Frontal cortex (tissue), 4 donors: ENCODE measurements at places on chromosomes 1 and 21. TPM values are rescaled to one million over a fixed set of nuclear protein-coding genes. Genes with fewer than 3 reads are reported as not detected.

GRCh38 chr21:15483138-15483780, 246.5 kb upstream of the USP25 start:
- peak; percentile 48 for DNase-seq

GRCh38 chr21:33019885-33020557, 5.7 kb upstream of the OLIG2 start:
- DNase-seq = no peak

DNA sequence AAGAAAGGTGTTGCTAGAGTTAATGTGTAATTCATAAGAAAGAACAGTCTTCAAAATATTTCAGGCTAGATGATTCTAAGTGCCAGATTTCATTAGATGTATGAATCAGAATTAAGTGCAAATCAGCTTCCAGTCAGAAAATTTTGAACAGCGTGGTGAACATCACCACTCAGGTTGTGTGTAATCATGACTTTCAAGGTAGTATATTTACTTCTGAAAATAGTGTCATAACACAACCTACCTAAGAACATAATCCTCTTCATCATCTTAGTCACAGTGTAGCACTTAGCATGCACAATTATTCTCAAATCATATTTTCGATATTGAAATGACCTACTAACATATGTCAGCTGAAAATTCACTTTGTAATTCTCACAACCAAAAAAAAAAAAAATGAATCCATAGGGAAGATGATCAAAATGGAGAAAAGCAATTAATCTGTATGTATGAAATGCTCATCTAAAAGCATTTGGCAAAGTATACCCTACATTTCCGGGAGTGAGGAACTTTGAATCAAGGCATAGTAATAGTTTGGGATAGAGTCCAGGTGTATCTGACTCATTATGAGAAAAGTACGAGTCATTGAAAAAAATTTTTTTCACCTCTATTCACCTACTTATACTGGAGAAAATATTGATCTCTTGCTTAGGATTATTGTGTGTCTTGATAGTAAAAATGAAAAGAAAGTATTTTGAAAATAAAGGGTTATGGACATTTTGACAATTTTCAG, 221.8 kb upstream of the CHRM3 start:
- DNase-seq = no peak

- no peak for DNase-seq
Measured at GRCh38 chr1:58469016-58469415, 77.5 kb downstream of the OMA1 start.

- no peak for DNase-seq
Measured at GRCh38 chr1:114454539-114454938, 56.5 kb downstream of the TRIM33 start.

GRCh38 chr1:181140398-181140797, 51.9 kb downstream of the IER5 start:
- no peak for DNase-seq

Gene TIAM1
- 26.5 TPM for total RNA-seq

Gene PERM1
- total RNA-seq = not detected

DNA sequence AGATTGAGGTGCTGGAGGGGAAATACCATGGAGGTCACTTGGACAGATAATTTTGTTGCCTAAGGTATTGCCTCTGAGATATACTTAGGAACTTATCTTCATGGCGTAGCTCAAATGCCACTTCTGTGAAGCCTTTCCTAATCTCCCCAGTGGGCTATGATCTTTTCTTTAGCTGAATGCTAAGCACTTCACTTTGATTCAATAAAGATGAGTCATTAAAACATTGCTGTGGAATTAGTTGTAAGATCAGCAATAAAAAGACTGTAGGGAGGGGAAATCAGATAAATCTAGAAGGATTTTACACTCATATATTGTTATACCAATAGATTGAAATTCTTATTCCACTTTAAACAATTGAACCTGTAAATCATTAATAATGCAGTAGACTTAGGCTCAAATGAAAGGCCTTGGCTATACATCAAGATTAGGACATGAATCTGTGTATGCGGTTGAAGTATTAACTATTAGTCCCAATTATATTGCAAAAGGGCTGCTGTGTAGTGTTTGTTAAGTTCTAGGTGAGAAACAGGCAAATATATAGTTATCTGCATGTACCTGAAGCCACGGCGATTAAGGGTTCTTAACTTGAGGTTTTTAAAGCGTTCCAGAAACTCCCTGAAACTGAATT, 19.2 kb upstream of the MAGOH start:
- no peak for DNase-seq

GRCh38 chr1:82258887-82259286, 458.2 kb downstream of the ADGRL2 start:
- no peak for DNase-seq

GRCh38 chr1:96520579-96520947, 201.0 kb upstream of the PTBP2 start:
- no peak for DNase-seq

- DNase-seq = no peak
Measured at GRCh38 chr21:38386967-38387366, 111.3 kb downstream of the ERG start.
